ENCODE measurements at places on chromosomes 2 and 18.
A peak's percentile ranks its signal among the peaks of the same experiment; 100 is the strongest.

GRCh38 chr2:11160731-11161455, 5.6 kb downstream of the SLC66A3 start:
- no peak for DNase-seq

- DNase-seq = no peak
Measured at GRCh38 chr18:13608791-13609532, 117.4 kb downstream of the FAM210A start.

GRCh38 chr2:103525756-103526155, 763.9 kb downstream of the TMEM182 start:
- no peak for DNase-seq

GRCh38 chr18:75066021-75066880, 142.7 kb downstream of the PTGR3 start:
- DNase-seq = peak; percentile 28

DNA sequence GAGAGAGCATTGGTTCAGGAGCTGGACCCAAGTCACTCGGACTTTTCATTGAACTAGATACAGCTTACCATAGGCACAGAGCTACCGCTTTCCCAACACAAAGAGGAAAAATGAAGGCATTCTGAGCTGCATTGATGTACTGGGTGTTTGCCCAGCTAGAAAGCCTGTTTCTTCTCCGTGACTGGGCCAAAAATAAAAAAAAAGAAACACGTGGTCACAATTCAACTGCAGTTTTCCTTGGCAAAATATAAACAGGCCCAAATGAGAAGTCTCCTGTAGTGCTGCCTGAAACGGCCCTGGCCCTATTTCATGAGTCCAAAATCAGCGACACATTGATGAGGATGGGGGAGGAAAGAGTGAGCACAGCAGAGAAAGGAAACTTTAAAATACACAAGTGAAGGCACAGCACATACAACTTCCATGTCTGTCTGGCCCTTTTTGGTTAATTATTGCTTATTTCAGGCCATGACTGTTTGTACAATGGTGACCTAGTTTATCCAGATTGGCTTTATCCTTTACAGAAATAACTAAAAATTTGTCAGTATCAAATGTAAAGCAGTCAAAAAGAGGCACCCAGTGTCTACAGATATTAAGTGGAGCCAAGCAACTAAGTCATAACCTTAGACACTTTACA, 179.7 kb downstream of the ICOS start:
- DNase-seq = no peak

GRCh38 chr2:2810504-2810903, 479.4 kb upstream of the MYT1L start:
- no peak for DNase-seq

- no peak for DNase-seq
Measured at GRCh38 chr2:193502363-193503035, 1307.8 kb upstream of the TMEFF2 start.

- no peak for DNase-seq
Measured at GRCh38 chr2:240134956-240135520, 1.1 kb downstream of the COPS9 start.

DNA sequence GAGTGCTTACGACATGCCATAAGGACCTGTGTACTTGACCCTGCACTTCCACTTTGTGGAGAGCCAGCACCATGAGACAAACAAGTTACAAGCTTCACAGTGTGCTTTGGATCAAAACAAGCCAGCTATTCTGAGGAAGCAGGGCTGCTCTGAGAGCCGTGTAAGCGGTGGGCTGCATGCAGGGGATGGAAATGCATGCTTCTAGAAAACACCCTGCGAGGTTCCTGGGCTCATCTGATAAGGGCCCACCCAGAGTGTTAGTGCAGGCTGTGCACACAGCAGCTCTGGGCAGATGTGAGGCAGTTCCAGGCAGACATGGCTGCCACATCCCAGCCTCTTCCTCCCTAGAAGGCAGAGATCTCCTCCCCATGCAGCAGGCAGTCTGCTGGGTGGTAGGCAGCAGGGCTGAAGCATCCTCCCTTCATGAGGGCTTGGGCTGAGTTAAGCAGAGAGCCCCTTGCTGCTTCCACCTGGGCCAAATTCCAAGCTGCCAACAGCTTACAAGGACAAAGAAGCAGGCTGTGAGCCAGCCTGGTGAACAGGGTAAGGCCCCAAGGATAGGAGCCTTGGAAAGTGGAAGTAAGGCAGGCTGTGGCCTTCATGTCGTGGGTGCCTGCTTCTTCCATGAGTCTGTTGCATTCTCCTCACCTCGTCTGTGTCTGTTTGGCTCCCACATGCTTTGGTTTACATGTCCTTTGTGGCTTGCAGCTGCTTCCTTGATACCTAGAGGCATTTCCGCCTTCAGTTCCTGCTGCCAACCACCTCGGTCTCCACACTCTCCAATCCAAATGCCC, 7.7 kb downstream of the PSD4 start:
- DNase-seq = no peak

DNA sequence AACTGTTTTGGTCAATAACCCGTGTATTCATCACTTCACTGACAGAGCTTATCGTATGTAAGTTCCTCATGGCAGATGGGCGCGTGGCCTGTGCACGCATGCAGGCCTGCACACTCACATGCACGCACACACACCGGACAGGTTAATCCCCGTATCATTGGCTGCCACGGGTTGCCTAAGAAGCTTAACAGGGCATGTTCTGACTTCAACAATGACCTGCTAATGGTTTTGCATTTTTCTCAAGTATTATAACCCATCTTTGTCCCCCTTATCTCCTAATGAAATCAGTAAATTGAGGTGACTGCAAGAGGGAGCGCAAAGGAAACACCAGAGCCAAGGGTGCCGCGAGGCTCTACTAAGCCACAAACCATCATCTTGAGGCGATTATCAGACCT, 399.0 kb upstream of the ID2 start:
- DNase-seq = peak; percentile 52

DNA sequence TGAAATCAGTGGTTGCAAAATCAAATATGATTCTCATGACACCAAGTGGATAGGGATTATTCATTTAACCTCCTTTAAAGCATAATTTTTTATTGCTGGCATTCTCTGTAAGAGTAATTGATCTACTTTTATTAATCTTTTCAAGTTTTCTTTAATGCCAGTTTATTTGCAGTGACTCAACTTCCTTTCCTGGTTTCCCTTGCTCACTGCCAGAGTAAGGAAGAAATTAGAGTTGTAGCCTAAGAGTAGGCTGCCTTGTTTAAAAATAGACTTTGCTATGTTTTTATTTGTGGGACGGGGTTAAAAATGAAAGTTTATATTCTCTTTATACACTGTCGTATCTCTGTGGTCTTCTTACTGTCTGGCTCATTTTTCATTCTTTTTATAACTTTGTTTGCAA, 148.6 kb downstream of the WDR7 start:
- no peak for DNase-seq

DNA sequence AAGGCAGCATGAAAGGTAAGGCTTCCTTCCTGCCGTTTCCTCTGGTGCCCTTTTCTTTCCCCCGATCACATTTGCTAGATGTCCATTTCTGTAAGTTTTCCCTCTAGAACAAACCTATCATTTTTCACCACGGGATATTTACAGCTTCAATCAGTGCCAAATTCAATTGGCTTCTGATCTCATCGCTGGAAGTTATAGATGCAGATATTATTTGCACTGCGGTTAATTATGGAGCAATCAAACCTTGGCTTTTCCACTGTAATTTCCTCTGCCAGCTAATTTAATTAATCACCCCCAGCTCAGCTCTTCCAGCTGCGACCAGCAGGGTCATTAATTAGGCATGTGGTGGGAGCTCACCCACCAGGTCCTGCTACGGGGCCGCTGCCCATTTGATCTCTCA, 86.1 kb downstream of the GBX2 start:
- no peak for DNase-seq

GRCh38 chr2:64722291-64723044, 68.8 kb upstream of the SERTAD2 start:
- DNase-seq = no peak

DNA sequence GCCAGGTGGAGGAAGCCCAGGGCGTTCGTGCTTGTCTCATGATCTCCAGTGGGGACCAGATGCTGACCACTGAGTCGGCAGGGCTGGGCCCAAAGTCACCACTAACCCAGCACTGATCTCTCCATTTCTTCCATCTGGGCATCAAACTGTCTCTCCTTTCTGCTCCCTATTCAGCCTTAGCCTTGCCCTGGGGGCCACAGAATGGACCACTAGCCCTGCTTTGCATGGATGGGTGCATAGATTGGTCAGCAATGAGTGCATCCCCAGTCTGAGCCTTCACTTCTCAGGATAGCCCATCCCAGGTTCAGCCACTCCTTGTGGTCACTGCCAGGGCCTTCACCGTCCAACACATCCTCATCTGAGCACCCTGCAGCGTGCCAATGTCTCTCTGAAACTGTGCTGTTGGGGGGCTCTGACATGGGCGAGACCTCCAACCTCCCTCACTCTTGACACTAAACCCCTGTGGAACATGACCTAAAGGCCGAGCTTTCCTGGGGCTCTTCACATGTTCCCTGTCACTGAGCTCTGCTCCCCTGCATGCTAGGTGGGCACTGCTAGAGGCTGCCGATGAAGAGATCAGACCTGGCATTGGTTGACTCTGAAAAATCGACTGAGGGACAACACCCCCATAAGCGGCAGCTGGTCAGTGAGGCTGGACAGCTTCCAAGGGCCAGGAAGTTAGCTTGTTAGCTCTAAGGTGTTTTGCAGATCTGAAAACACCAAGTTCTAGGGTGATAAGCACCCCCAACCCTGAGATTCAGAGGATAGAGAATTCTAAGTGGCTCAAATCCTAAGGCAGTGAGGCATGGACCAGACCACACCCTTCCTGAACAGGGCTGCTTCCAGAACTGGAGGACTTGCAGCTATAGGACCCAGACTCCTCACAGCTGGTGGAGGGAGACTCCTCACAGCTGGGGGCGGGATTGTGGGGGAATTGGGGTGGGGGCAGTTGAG, 61.7 kb downstream of the HS1BP3 start:
- no peak for DNase-seq

- no peak for DNase-seq
Measured at GRCh38 chr18:51191128-51191717, 6.3 kb downstream of the MEX3C start.

DNA sequence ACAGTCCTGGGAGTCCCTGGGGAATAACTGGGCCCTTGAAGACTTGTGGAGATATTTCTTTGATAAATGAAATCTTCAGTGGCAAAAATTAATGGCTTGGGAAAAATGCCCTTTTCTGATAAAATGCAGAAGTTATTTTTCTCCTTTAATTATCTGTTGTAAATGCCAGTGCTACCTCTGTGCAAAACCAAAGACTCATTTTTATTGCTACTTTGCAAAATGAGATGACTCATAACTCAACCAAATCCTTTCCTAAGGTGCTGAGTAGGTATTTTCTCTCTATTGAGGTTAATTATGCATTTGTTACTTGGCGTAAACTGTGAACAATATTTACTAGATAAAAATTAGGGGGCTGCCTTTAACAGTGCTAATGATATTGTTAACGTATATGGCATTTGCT, 163.9 kb downstream of the DOK6 start:
- DNase-seq = no peak

DNA sequence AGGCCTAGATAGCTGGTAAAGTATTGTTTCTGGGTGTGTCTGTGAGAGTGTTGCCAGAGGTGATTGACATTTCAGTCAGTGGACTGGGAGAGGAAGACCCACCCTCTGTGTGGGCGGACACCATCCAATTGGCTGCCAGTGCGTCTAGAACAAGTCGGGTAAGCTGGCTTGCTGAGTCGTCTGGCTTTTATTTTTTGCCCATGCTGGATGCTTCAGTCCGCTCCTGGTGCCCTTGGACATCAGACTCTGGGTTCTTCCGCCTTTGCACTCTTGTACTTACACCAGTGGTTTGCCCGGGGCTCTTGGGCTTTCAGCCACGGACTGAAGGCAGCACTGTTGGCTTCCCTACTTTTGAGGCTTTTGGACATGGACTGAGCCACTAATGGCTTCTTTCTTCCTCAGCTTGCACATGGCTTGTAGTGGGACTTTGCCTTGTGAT, 24.3 kb downstream of the DIS3L2 start:
- DNase-seq = no peak

GRCh38 chr2:36554531-36554930, 43.4 kb downstream of the FEZ2 start:
- DNase-seq = no peak

DNA sequence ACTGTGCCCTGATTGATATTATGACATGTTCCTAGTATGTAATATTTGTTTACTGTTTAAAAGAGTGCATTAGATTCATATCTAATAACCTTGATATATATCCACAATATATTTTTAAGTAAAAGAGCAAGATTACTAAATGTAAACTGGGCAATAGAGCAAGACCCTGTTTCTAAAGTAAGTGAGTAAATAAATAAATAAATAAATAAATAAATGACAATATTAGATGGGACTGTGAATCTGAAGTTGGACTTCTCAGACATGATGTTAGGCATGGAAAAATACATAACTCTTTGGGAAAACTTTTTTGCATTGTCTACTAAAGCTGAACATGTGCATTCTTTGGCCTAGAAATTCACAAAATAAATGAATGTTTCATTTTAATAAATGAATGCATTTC, 164.7 kb downstream of the CCDC178 start:
- DNase-seq = no peak

DNA sequence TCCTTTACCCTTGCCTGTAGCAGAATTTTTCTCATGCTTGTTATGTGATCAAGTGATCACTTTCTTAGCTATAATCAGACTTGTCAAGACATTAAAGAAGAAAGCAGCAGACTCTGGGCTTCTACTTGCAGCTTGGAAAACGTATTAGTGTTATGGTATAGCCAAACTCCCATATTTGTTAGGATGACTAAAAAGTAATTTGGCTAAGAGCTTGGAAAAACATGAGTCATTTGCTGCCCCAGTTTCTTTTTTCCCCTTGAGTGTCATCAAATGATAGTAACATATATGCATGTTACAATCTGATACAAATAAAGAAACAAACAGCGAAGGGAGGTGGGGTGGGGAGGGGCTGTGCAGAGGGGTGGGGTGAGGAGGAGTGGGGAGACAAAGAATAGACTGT, 155.5 kb downstream of the IKZF2 start:
- no peak for DNase-seq

DNA sequence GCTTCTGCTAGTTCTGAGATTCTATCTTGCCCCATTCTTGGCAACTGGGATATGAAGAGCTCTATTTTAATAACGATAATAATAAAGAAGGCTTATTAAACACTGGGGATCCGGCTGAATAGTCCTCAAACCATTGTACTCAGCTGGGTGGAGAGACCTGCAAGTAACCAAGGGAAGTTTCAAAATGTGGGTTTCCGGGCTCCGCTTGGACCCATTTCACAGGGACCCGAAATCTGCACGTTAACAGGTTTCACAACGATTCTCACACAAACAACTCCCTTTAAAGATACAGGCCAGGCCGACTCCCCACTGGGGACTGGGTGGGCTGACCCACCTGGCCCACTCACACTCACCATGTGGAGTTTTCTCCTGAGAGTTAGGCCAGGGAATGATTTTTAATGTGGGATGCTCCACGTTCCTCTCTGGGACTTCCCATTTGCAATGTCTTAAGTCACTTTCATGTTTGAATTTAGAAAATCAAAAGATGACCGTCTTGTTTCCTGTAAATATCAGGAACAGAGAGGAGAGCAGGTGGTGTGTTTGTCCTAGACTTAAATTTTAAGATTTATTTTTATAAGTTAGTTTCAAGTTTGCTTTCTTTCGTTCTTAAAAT, 96.3 kb downstream of the SH3RF3 start:
- no peak for DNase-seq

- DNase-seq = no peak
Measured at GRCh38 chr2:138881126-138881525, 100.9 kb upstream of the NXPH2 start.

GRCh38 chr2:221555494-221555846, 16.6 kb downstream of the EPHA4 start:
- DNase-seq = no peak

- no peak for DNase-seq
Measured at GRCh38 chr18:22637787-22638186, 220.1 kb upstream of the CTAGE1 start.

GRCh38 chr2:163191372-163191771, 352.8 kb upstream of the KCNH7 start:
- DNase-seq = peak; percentile 49

Data from SK-N-DZ (cell line).